GM23248 (cell line): ENCODE measurements at places on chromosomes 16 and 17. TPM values are rescaled to one million over a fixed set of nuclear protein-coding genes. Genes with fewer than 3 reads are reported as not detected.

Gene CX3CL1
- total RNA-seq = not detected in 2 replicates

Gene CTF1
- total RNA-seq = 4.4 and 4.8 TPM in 2 replicates

DNA sequence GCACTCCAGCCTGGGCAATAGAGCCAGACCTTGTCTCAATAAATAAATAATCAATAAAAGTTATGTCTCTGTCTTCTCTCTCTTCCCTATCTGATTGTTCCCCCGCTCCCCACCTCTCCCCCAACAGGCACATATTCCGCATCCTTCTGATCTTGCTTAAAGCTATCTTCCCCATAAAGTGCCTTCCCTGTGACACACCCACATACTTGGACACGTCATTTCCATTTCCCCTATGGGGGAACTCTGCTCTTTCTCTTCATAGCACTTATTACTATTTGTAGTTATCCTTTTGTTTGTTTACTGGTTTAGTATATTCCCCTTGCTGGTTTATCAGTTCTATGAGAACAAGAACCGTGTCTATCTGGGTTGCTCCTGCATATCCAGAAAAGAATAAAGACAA lies 14.9 kb downstream of the MYO1D start:
- no peaks in the 10 kb centered on the region for H3K27me3 ChIP-seq
- H3K36me3 ChIP-seq = no peaks in the 10 kb centered on the region
- no peak for DNase-seq
- H3K4me3 ChIP-seq = no peak overlapping the region
- H3K27ac ChIP-seq = no peak overlapping the region

Gene CCDC200
- not detected in 2 replicates for total RNA-seq

GRCh38 chr16:78890373-78890895 lies 710.1 kb downstream of the MAF start:
- H3K36me3 ChIP-seq = no peaks in the 10 kb centered on the region
- H3K27ac ChIP-seq = no peak overlapping the region
- no peak overlapping the region for H3K4me3 ChIP-seq
- H3K27me3 ChIP-seq = no peaks in the 10 kb centered on the region
- DNase-seq = no peak
- no peaks in the 10 kb centered on the region for H3K4me1 ChIP-seq

DNA sequence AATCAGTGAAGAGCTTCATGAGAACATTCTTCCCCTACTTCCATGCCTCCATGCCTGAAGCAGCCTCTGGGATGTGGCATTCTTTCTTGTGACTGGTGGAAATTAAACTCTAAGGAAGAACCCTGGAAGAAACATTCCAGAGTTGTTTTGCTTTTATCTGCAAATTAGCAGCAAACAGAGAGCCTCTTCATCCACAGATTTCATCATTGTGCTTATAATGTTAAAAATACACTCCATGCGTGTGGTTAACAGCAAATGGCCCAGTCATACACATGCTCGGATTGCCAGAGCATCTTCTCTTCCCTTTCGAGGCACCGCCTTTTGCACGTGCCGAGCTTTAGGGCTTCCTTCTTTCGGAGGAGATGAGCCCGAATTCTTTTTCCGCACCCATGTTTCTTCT lies 411.3 kb downstream of the SNX29 start:
- H3K27me3 ChIP-seq = no peaks in the 10 kb centered on the region
- peaks cover 20% of the 10 kb centered on the region for H3K4me1 ChIP-seq
- H3K36me3 ChIP-seq = no peaks in the 10 kb centered on the region
- DNase-seq = no peak

- no peaks in the 10 kb centered on the region for H3K4me1 ChIP-seq
Measured at GRCh38 chr16:8183176-8184099, 406.9 kb downstream of the TMEM114 start.

DNA sequence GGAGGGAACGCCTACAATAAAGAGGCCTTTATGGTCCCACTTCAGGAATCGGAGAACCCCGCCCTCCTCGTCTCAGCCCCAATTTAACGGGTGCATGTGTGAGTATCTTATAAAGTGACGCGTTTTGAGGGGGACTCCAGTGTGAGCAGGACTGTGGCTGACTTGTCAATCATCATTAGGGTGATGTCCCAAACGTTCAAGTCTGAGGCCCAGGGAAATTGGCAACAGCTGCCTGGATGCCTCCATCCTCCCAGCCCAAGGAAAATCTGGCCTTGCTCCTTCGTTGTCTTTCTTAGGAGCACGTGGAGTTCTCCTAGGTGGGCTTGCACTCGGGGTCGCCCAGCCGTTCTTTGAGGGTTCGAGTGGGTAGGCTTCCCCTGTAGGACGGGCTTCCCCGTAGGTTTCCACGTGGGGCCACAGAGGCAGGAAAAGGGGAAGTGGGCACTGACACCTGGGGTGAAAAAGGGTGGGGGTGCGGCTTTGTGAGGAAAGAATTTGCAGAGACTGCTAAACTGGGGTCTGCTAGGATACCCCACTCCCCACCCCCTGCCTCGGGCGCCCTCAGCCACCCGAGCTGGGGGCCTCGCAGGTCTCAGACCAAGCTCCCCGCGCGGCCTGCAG lies 561 bp upstream of the HERPUD1 start:
- no peaks in the 10 kb centered on the region for H3K27me3 ChIP-seq
- peak overlapping the region; percentile 95 for H3K27ac ChIP-seq
- H3K4me1 ChIP-seq = peaks cover 22% of the 10 kb centered on the region
- H3K4me3 ChIP-seq = peak overlapping the region; percentile 63
- DNase-seq = peak; percentile 44
- H3K36me3 ChIP-seq = peaks cover 23% of the 10 kb centered on the region

Gene MYH2
- total RNA-seq = 0.65 and 1.5 TPM in 2 replicates

Gene CNP
- 58.3 and 69.4 TPM in 2 replicates for total RNA-seq

GRCh38 chr17:63783522-63783921 lies 9.6 kb downstream of the DDX42 start:
- peaks cover 35% of the 10 kb centered on the region for H3K4me1 ChIP-seq
- H3K27ac ChIP-seq = no peak overlapping the region
- no peak overlapping the region for H3K4me3 ChIP-seq

GRCh38 chr16:175011-175949 lies 1.2 kb upstream of the HBA1 start:
- H3K27ac ChIP-seq = no peak overlapping the region
- no peaks in the 10 kb centered on the region for H3K4me1 ChIP-seq
- H3K27me3 ChIP-seq = peaks cover 51% of the 10 kb centered on the region
- H3K36me3 ChIP-seq = no peaks in the 10 kb centered on the region

- no peaks in the 10 kb centered on the region for H3K36me3 ChIP-seq
- H3K4me3 ChIP-seq = no peak overlapping the region
- no peaks in the 10 kb centered on the region for H3K27me3 ChIP-seq
- peak; percentile 67 for DNase-seq
- H3K4me1 ChIP-seq = no peaks in the 10 kb centered on the region
Measured at GRCh38 chr16:89037261-89038152, 56.1 kb upstream of the ACSF3 start.

GRCh38 chr17:63071797-63072196 lies 105.8 kb downstream of the TANC2 start:
- H3K36me3 ChIP-seq = 0 out of 2 replicates have a peak, but pooled peaks cover 8% of the 10 kb centered on the region
- H3K4me3 ChIP-seq = no peak overlapping the region
- H3K27ac ChIP-seq = no peak overlapping the region
- no peaks in the 10 kb centered on the region for H3K27me3 ChIP-seq
- peak; percentile 9 for DNase-seq

DNA sequence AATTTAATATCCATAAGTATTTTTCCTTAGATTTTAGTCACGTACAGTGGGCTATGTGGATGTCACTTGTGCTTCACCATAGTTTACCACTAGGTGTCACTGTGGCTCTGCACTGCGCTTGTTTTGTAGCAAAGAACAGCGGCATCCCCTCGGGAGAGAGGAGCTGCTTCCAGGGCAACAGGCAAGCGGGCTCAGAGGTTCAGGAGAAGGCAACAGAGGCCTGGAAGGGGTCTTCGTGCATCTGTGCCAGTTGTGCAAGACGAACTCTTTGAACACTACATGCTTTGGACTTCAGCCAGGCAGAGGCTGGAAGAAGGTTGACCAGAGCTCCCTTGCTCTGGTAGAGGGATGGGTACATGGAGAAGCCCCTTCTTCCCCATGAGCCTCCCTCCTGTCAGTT lies 20.6 kb downstream of the CYB561 start:
- no peaks in the 10 kb centered on the region for H3K27me3 ChIP-seq
- H3K4me1 ChIP-seq = no peaks in the 10 kb centered on the region
- no peak overlapping the region for H3K27ac ChIP-seq
- 0 out of 2 replicates have a peak, but pooled peaks cover 12% of the 10 kb centered on the region for H3K36me3 ChIP-seq
- DNase-seq = peak; percentile 86

Gene IFT20
- 79.3 and 80.5 TPM in 2 replicates for total RNA-seq

DNA sequence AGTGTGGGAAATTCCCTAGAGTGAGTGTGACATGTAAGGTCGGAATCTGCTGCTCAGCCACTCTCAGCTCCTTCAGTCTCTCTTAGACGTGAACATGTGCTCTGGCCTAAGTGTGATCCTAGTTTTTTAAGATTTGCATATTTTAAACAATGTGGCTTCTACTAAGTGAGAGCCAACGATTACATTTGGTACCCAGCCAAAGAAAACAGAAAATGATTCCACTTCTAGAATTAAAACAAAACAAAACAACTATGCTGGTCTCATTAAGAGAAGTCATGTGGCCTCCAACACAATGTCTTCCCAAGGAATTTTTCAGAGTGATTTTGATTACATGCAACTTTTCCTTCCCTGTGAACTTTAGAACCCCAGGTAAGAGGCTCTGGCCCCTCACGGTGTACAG lies 10.1 kb downstream of the TMEM238L start:
- no peak for DNase-seq
- no peaks in the 10 kb centered on the region for H3K27me3 ChIP-seq
- H3K36me3 ChIP-seq = no peaks in the 10 kb centered on the region
- no peaks in the 10 kb centered on the region for H3K4me1 ChIP-seq
- H3K4me3 ChIP-seq = no peak overlapping the region
- no peak overlapping the region for H3K27ac ChIP-seq

GRCh38 chr16:51409001-51409675 lies 258.1 kb upstream of the SALL1 start:
- H3K4me1 ChIP-seq = peaks cover 20% of the 10 kb centered on the region
- no peak overlapping the region for H3K4me3 ChIP-seq
- peak; percentile 43 for DNase-seq
- no peaks in the 10 kb centered on the region for H3K27me3 ChIP-seq

- H3K27ac ChIP-seq = no peak overlapping the region
- DNase-seq = no peak
- H3K4me3 ChIP-seq = no peak overlapping the region
- H3K36me3 ChIP-seq = no peaks in the 10 kb centered on the region
Measured at GRCh38 chr17:54237911-54238515, 415.3 kb downstream of the KIF2B start.

DNA sequence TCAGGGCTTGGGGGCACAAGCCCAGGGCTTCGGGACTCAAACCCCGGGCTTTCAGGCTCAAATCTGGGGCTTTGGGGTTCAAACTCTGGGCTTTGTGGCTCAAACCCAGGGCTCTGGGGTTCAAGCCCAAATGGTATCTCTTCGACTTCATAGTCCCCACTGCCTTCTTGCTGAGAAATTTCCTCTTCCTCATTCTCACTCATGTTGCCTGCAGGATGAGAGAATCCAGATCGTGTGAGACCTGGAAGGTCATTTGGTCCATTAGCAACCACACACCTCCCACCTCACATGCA lies 576 bp downstream of the ZNF768 start:
- peaks cover 6% of the 10 kb centered on the region for H3K4me1 ChIP-seq
- peak overlapping the region; percentile 78 for H3K4me3 ChIP-seq
- peak overlapping the region; percentile 90; the same call in 1 of the 2 replicates for H3K27ac ChIP-seq
- H3K36me3 ChIP-seq = no peaks in the 10 kb centered on the region

GRCh38 chr17:63116967-63117830 lies 151.2 kb downstream of the TANC2 start:
- H3K27ac ChIP-seq = no peak overlapping the region
- H3K4me1 ChIP-seq = peaks cover 13% of the 10 kb centered on the region; the same call in 1 of the 2 replicates
- H3K27me3 ChIP-seq = no peaks in the 10 kb centered on the region
- no peak overlapping the region for H3K4me3 ChIP-seq
- peak; percentile 39 for DNase-seq

- peak overlapping the region; percentile 66 for H3K4me3 ChIP-seq
- H3K27ac ChIP-seq = peak overlapping the region; percentile 57
- H3K27me3 ChIP-seq = no peaks in the 10 kb centered on the region
- DNase-seq = peak; percentile 29
- H3K36me3 ChIP-seq = no peaks in the 10 kb centered on the region
Measured at GRCh38 chr16:66872559-66872942, 7.8 kb upstream of the PDP2 start.

GRCh38 chr16:3009568-3010390 lies 2.9 kb upstream of the CLDN9 start:
- peaks cover 6% of the 10 kb centered on the region; the same call in 1 of the 2 replicates for H3K4me1 ChIP-seq
- H3K27ac ChIP-seq = no peak overlapping the region
- peak; percentile 42 for DNase-seq
- no peaks in the 10 kb centered on the region for H3K36me3 ChIP-seq

GRCh38 chr16:86018071-86018470 lies 119.1 kb downstream of the IRF8 start:
- no peaks in the 10 kb centered on the region for H3K4me1 ChIP-seq
- no peak for DNase-seq
- H3K27me3 ChIP-seq = peaks cover 41% of the 10 kb centered on the region

- no peaks in the 10 kb centered on the region for H3K27me3 ChIP-seq
- no peaks in the 10 kb centered on the region for H3K36me3 ChIP-seq
- H3K27ac ChIP-seq = no peak overlapping the region
- no peak overlapping the region for H3K4me3 ChIP-seq
- no peak for DNase-seq
Measured at GRCh38 chr17:39018267-39019134, 51.3 kb upstream of the FBXO47 start.

Gene SOX9
- total RNA-seq = 13.8 and 16.6 TPM in 2 replicates

DNA sequence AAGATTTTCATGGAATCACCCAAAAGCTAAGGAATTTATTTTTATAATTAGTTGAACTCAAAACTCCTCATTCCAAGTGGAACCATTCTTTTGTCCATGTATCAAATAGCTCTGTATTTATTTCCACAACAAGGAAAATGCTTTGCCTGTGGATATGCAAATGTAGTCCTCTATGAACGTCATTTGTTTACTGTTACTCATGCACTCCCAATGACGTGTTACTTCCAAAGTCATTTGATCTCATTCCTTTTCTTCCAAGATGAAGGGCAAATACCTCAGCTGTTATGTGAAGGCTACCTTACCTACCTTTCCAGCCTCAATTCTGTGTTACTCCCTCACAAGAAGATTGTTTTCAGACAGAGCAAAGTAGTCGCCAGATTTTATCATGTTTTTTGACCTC lies 83.7 kb downstream of the ITFG1 start:
- DNase-seq = no peak
- peaks cover 20% of the 10 kb centered on the region; the same call in 1 of the 2 replicates for H3K36me3 ChIP-seq
- no peaks in the 10 kb centered on the region for H3K27me3 ChIP-seq
- H3K4me1 ChIP-seq = no peaks in the 10 kb centered on the region

- H3K36me3 ChIP-seq = no peaks in the 10 kb centered on the region
- no peak for DNase-seq
- H3K4me1 ChIP-seq = no peaks in the 10 kb centered on the region
- H3K27ac ChIP-seq = no peak overlapping the region
Measured at GRCh38 chr16:10252155-10252554, 69.9 kb upstream of the GRIN2A start.

Gene KRT9
- not detected in 2 replicates for total RNA-seq
